ENCODE measurements at places on chromosomes 6 and 20.

DNA sequence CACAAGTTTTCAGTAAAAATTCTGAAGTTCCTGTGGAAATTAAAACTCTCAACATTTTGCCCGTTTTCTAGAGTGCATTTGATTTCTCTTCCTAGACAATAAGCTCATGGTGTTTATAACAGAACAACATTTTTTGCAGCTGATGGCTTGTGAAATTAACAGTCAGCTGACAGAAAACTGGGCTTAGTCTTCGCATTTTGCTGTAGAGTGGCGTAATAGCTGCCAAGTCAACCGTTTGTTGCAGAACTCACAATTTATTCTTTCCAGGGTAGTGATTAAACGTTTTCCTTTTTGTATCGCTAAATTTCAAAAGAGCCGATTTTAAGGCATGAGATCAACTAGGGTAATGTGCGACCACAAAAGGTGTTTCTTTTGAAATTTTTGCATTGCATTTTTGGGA is 1.4 kb downstream of the SPO11 start:
- no peak for DNase-seq

GRCh38 chr6:14128012-14128411 is 10.4 kb downstream of the CD83 start:
- no peak for DNase-seq

DNA sequence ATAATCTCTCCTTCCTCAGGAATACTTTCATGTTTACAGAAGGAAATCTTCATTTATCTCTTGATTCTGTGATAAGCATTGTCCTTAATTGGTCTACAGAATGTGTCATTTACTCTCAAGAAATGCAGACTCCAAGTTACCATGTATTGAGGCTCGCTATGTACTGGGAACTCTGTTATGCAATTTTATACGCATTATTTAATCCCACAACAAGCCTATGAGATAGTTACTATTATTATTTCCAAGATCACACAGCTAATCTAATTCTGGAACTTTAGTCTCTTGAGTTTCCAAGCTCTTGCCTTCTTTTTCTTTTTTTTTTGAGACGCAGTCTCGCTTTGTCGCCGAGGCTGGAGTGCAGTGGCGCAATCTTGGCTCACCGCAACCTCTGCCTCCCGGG is 30.0 kb upstream of the RAB23 start:
- DNase-seq, result no peak

DNA sequence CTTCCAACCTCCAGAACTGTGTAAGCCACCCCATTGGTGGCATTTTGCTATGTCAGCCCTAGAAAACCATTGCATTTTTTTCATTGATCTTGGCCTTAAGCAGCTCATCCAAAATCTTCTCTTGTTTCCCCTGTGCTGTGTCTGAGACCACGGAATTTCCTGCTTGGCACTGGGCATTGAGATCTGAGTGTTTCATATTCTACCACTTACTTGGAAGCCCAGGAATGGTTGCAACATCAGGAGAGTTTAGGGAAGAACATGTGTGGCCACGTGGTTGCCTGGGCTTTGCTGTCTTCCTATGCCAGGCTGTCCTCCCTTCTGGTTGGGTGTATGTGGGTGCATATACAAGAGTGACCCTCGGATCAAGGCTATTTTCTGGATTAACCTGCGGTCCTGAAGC is 139.3 kb upstream of the PMEPA1 start:
- DNase-seq, result no peak

DNA sequence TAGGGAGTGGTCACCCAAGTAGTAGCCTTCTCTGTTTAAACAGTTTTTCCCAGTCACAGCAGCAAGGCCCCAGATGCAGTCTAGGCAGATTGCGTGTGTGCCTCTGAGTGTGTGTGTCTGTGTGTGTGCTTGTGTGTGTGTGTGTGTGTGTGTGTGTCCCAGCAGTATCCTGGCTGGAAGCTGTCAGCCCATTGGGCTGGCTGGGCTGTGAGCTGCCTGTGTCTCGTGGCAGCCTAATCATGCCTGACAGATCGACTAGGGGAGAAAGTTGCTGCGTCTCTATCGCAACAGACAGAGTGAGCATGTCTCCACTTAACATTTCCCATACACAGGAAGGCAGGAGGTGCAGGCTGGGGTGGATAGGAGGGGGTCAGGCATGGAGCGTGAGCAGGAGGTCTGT is 42.9 kb upstream of the LRFN2 start:
- no peak for DNase-seq

DNA sequence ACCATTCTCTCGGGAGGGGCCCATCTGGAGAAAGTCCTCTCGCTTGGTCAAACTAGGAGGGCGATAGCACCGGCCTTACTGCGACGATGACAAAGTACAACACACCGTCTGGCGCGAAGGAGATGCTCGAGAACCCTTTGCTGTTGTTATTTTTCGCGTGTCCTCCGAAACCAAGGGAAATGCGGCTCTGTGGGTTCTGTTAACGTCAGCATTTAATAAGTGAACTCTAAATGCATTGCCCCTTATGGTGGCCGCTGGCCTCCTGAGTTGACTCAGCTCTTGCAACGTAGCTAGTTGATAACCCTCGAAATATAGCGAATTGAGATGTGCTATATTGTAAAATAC is 577 bp upstream of the SCAND1 start:
- DNase-seq, result no peak

DNA sequence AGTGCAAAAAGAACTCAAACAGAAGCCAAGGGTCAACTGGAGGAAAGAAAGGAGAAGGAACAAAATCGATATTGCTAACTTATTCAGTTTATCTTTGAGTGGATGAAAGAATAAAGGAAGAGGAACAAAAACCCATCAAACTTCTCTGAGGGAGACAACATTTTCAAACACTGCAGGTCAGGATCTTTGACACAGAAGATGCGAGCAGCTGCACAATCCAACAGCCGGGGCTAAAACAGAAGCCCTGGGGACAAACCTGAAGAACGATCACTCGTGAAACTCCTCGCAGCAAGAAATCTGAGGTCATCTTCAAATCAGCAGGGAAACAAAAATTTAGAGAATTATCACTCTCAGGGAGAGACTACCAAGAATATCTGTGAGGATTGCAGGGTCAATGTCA is 14.2 kb downstream of the SLC23A2 start:
- no peak for DNase-seq

GRCh38 chr6:119322715-119323350 is 26.7 kb downstream of the MAN1A1 start:
- no peak for DNase-seq

- DNase-seq, result no peak
Observed at GRCh38 chr6:14454473-14454775, 336.9 kb downstream of the CD83 start.

DNA sequence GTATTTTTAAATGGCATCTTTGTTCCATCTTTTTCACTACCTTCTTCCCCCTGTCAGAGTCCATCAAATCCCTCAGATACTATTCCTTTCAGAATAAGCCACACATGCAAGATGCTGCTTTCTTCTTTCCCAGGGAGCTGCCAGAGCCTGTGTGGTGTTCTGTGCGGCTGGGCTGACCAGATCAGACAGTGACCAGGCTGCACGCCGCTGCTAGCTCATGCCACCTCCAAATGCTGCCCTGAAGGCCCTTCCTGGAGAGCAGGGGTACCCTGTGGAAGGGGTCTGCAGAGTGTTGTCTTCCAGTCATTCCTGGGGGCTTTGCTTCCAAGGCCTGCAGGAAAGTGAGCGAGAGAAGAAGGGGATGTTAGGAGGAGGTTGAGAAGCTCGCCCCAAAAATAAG is 179.1 kb upstream of the SUPT3H start:
- no peak for DNase-seq

DNA sequence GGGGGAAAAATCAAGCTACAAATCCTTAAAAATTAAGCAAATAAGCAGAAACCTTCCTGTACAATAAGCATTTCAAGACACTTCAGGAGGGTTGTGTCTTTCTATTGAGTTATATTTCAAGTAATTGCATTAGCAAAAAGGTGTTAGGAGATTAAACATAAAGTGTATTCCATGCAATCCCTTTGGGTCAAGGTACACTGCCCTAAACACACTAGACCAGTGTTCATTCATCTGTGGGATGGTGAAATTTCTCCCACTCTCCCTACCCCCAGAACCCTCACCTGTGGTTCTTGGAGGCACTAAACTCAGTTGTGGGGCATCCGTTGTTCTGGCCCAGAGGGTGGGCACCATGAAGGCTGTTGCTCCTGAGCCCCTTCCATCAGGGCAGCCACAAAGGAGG is 205.1 kb upstream of the SGK1 start:
- no peak for DNase-seq

DNA sequence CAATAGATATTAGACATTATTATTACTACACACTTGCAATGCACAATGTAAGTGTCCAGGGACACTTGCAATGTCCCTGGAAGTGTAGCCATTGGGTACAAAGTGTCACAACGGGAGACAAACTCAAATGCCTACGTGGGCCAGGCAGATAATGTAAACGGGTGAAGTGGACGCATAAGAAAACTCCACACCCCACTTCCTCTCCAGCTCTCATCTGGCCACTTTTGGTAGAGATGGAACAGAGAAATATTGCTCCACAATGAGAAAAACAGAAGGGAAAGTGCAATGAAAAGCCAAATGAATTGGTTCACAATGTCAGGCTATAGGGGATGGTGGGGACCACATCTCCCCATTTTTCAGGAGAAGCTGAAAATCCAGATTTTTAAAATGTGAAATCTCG is 9.4 kb downstream of the SULF2 start:
- no peak for DNase-seq

- DNase-seq, result no peak
Observed at GRCh38 chr20:12886618-12887363, 122.0 kb upstream of the SPTLC3 start.

GRCh38 chr6:46098678-46099077 is 31.1 kb upstream of the ENPP4 start:
- DNase-seq, result no peak

DNA sequence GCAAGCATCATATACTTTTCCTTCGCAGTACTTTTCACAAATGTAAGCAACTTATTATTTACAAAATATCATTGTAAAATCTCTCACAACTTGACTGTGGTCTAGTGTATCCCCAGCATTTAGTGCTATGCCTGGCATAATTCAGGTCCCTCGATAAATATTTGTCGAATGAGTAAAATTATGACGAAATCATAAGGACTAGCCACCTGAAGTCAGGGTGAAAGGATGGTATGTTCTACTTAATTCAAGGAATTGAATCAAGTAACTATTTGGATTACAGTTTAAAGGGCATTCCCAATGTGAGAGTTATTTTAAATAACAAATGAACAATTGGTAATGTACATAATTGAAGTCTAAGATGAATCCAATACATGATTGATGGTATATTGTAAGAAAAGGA is 393.0 kb upstream of the SLC35B3 start:
- DNase-seq, result no peak

DNA sequence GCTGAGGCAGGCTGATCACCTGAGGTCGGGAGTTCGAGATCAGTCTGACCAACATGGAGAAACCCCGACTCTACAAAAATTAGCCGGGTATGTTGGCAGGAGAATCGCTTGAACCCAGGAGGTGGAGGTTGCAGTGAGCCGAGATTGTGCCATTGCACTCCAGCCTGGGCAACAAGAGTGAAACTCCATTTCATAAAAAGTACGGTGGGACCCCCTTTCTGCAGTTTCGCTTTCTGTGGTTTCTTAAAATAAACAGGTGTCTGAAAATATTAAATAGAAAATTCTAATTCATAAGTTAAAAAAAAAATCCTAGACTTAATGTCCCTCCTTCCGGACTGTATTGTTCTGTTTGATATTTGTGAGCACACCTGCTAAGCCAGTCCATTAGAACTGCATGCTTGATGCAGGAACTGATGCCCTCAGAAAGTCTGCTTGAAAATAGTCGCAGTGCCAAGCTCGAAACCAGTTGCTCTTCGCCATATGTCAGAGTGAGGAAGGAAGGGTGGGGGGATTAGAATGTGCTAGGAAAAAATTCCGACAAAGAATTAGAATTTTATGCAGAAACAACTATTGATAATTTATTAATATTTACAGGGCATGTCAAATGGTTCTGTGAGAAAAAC is 85.9 kb downstream of the JARID2 start:
- DNase-seq, result no peak

DNA sequence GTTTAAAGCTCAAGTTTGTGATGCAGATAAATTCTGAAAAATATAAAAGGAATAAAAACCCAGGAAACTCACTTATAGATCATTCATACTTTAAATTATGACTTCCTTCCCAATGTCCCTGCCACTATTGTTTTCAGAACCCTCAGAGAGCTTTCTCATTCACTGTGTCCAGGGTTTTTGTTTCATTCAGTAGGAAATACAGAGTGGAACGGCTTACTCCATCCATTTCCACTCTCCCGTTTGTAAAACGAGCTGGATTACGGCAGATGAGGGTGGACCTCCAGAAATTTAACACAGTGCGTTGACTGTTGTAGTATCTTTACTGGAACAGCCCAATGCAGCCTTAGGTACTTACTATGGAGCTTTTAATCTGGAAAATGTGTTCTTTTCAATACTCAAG is 23.6 kb downstream of the BPIFA1 start:
- DNase-seq, result no peak

GRCh38 chr20:4226330-4227084 is 211.1 kb upstream of the RNF24 start:
- DNase-seq, result no peak

DNA sequence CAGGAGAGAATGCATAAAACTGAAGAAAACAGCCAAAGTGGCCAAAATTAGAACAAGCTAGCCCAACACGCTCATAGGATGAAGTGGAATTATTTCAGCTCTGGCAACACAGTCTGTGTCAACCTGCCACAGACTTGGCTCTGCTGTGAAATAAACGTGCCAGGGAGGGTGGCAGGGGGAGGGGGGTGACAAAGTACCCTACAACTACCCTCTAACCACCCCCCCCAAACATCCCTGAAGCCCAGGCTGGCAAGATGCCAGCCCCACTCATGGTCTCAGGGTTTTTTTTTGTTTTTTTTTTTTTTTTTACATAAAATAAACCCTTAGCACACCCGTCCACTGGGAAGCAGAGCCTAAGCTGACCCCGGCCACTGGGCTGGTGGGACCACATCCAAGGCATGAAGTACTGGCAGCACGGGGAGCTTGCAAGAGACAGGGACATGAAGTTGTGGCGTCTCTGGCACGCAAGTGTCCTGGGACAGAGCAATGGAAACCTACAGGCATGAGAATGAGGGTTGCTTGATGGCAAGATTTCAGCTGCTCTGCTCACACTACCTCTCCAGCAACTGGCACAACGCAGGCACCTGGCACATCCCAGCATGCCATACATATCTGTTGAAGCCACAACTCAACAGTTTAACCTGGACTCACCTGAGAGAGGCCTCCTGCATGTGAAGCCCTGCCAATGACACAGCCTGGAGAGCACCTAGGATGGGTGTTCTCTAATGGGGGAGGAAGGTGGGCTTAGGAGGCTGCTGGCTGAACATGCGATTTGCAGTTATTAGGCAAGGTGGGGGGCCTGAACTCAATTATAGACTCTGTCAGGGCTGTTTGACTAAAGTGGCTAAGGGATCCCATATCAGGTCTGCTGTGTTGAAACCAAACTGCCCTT is 76.4 kb downstream of the TRAM2 start:
- no peak for DNase-seq

GRCh38 chr6:114100215-114100994 is 129.5 kb upstream of the HDAC2 start:
- no peak for DNase-seq

GRCh38 chr6:35602133-35602946 is 86.4 kb downstream of the FKBP5 start:
- no peak for DNase-seq

- no peak for DNase-seq
Observed at GRCh38 chr6:155128977-155129376, 133.9 kb downstream of the TIAM2 start.

GRCh38 chr20:12894089-12894488 is 114.7 kb upstream of the SPTLC3 start:
- DNase-seq, result no peak
